ENCODE measurements at places on chromosomes 6 and 20.

- DNase-seq: no peak
These were observed 155.5 kb downstream of the CDH4 start for GRCh38 chr20:61407561-61407960.

DNA sequence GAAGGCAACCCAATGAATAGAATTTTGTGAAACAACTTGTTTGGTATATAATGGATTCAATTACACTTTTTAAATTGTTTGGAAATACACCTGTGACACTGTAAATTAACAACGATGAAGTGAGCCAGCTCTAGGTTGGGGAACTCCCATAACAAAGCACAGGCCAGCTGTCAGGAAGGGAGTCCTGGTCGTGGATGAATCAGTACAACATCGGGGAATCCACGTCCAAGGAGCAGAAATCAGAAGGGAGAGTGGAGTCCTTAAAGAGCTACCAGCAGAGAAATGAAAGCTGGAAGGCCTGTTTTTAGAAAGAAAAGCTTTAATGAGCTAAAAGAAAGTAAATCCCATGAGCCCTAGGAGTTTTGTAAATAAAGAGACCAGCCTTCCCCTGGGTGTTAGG is 223.1 kb upstream of the SLC35B3 start:
- DNase-seq: no peak

DNA sequence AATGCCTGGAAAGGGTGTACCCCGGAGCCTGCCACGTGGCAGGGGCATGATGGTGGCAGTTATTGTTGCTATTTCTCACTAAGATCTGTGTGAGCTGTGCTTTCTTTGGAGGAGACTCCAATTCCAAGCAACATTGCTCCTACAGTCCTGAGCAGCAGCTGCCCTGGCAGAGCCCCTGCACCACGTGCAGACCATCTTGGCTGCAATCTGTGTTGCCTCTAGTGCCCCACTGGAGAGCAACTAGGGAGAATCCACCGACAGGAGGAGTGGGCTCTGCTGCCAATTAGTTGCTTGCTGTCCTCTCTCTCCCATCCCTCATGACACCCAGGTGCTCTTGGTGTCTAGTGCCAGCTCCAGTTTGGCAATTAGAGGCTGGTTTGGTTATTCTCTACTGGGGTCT is 116.0 kb downstream of the PXDC1 start:
- no peak for DNase-seq

DNA sequence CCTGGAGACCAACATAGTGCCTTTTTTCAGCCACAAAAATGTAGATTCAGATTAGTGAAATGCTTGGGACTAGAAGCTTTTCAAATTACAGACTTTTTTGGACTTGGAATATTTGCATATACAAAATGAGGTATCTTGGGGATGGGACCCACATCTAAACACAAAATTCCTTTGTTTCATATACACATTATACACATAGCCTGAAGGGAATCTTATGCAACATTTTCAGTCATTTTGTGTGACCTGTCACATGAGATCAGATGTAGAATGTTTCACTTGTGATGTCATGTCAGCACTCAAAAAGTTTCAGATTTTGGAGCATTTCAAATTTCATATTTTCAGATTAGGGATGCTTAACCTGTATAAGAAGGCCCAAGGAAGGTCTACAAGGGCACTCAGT is 44.5 kb upstream of the ALDH8A1 start:
- no peak for DNase-seq

DNA sequence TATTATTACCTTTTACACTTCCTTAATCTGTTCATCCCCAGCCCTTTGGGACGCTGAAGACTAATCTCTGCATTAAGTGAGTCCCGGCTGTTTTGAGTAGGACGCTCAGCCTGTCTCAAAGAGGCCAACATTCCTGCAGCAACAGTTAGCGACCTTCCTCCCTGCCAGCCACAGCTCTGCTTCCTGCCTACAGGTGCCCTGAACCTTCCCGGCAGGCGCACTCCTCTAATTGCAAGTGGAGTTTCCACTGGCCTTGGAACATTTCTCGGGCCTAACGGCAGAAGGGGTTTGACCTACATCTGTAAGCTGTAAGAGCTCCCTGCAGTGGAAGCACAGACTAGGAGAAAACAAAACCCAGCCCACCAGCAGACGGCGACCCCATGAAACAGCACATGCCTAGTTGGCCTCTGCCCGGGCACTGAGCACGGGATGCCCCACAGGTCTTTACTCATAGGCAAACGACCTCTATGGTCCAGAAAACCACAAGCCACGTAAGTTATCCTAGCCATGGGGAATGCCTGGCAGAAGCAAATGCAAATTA is 137.9 kb downstream of the DTNBP1 start:
- no peak for DNase-seq

- DNase-seq: no peak
These were observed 12.0 kb downstream of the LMBRD1 start for GRCh38 chr6:69784595-69785377.

DNA sequence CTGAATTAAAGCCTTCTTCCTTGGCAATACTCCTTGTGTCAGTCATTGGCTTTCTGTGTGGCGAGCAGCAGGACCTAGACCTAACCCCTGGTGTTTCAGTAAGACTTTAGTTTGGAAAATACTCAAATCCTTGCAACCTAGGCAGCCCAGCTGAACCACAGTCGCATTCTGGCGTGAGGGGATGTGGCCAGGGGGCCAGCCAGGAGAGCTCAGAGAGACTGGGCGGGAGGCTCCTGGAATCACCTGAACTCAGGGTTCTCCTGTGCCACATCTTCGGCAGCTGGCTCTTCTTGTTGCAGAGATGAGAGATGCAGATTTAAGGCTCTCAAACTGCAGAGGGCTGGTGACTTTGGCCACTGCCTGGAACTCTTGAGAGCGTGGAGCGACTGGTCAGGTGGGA is 102.7 kb downstream of the SYNDIG1 start:
- DNase-seq: no peak

- no peak for DNase-seq
These were observed 13.1 kb downstream of the MTHFD1L start for GRCh38 chr6:150878347-150879213.

- DNase-seq: no peak
These were observed 38.3 kb upstream of the SCML4 start for GRCh38 chr6:107862383-107862782.

DNA sequence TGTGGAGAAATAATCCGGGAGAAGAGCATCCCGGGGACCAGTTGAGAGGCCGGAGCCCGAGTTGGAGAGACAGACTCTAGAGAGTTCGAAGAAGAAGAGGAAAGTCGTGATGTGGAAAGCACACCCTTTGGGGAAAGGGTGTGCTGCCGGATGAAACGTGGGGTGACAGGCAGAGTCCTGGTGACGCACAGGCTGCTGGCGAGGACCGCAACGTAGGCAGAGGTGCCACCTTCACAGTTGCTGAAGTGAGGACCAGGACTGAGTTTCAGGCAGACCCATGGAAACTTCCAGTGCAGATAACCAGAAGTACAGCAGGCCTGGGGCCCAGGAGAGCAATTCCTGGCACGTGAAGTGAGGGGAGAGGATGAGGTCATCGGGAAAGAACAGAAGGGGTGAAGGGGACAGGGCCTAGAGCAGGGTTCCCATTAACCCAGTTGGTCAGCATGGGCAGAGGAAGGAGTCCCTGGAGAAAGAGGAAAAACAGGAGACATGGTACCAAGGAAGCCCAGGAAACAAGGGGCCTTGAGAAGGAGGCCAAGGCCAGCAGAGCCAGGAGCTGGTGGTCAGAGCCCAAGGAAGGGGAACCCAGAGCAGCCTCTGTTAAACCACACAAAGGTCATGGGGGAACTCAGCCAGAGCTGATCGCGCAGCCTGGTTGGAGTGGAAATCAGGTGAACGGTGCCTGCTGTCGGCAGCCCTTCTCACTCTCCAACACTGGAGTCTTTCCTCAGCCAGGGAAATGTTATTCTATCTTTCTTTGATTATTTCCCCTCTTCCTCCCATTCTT is 84.1 kb downstream of the PRND start:
- no peak for DNase-seq

GRCh38 chr20:36478137-36478905 is 63.0 kb upstream of the MYL9 start:
- no peak for DNase-seq

DNA sequence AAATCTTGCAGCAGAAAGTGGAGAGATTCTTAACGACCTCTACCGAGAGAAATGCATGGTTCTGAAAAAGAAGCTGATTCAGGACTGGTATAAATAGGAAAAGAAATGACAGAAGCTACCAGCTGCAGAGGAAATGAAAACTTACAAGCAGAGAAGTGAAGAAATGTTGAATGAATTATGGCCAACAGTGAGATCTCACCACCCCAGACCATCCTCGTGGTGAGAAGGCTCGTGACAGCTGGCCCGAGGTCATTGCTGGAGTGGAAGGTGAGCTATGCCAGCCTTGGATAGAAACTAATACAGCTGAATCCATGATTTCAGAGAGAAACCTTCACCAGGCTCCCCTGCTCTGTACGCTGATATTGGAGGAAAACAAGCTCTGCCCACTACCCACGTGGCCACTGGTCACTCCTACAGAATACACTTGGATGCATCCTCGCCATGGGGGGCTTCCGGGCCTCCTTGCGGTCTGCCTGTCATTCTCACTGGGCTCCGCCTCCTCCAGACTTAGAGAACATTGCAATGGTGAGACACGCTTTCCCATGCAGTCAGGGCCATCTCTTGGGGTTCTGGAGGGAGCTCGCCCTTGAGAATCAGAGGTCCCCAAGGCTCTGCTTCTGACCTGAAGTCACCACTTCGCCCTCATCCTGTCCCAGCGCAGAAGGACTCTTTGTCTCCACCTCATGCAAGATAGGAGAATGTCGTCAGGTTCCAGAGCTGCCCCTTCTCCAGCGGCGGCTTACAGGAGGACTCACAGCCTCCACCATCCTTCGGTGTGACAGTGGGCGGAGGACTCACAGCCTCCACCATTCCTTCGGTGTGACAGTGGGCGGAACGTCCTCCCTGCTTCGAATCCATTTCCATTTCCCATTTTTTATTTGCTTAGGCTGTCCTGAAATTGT is 10.6 kb upstream of the TUBB2B start:
- DNase-seq: no peak

- no peak for DNase-seq
These were observed 1.6 kb upstream of the SERPINB1 start for GRCh38 chr6:2843138-2843740.

DNA sequence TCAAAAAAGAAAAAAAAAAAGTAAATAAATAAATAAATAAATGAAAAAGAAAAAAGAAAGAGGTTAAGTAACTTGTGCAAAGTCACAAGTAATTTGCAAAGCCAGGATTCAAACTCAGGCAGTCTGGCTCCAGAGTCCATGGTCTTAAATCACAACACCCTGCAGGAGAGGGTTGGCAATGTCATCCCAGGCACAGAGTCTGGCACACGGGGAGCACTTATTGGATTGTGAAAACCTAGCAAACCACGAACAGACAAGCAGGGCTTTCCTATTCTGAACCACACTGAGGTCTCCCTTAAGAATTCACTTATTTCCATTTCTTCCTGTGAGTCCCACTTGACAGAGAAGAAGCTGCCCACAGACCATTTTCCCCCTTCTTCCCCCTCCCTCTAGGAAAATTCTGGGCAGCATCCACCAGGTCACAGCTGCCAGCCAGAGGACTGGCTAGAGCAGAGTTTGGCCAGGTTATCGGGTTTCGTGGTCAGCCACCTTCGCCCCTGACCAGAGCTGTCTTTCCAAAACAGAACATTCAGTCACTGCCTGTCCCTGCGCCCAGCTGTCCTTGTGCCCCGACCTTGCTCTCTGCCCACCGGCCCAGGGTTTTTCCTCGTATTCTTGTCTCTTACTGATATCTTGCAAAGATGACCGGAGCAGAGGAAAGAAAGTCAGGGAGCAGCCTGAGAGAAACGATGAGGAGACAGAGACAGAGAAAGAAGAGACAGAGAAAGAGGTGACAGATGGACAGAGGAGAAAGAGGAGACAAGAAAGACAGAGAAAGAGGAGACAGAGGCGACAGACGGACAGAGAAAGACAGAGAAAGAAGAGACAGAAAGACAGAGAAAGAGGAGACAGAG is 106.4 kb upstream of the PTPN1 start:
- no peak for DNase-seq

DNA sequence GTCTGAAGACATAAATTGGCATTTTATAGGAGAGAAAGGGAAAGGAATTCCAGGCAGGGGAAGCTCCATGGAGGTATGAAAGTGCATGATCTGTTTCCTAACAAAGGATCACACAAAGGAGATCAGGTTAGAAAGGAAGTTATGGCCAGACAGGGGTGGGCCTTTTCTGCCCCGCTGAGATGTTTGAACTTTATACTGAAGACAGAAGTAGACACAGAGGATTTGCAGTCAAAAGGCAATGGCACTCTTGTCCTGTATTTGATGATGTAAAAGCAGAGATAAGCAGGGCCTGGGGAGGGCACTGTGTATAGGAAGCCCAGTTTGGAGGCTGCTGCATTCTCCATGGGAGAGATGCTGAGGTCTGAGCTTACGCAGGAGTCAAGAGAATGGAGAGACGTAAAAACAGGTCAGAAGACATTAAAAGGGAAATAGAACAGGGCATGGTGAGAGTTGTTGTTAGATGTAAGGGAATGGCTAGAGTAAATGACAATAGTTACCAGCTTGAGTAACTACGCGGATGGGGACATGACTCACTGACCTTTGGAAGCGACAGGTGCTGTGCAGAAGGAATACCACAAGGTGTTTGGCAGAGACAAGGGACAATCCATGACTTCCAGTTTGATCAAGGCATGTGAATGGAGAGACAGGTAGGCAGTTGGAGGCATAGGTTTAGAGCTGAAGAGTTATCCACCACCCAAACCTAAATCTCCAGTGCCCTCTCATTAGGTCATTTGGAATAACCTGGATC is 190.6 kb upstream of the SASH1 start:
- no peak for DNase-seq

- DNase-seq: no peak
These were observed 441.0 kb downstream of the KIF16B start for GRCh38 chr20:16132036-16132798.

DNA sequence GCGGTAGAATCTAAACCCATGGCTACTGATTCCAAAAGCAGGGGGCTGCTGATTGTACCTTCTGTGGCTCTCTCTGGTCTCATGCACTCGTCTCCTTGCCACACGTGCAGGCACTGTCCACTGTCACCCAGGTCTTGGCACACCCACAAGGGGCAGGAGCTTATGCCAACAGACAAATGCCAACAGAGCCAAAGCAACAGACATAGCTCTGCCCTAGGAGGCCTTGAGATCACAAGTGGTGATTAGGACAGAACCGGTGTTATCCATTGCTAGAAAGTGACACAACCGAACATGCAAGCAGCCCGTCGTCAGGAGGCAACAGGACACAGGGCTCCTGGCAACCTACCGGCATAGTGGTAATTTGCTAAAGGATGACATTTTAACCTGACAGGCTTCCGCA is 36.8 kb upstream of the MRPS10 start:
- no peak for DNase-seq

DNA sequence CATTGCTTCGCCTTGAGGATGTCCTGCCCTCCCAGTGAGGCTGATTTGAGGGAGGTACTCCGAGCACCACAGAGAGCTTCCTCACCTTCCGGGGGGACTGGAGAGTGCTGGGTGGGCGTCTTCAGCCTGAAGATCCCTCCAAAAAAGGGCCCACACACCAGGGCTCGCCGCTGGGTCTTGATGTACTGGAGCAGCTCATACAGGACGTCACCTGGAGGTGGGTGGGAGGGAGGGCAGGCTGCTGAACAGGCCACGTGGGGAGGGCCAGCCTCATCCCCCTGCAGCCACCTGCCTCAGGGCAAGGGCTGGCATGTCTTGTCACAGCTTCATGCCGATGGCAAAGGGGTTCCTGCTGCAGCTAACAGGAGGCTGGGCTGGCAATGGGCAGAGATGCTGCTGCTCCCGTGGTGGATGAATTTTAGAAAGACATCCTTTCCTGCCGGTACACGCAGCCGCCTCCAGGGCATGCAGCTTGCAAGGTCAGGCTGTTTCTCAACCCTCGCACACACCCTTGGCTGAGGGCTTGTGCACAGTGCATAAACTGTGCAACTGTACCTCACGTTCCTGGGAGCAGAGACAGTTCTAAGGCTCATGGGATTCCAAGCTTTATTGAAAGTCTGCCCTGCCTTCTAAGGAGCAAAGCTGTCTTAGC is 14.0 kb downstream of the ETV7 start:
- no peak for DNase-seq

All from spleen (tissue), 13 donors.